Stimulated activated naive CD8-positive, alpha-beta T cell treated with anti-CD3 and anti-CD28 coated beads, Interleukin-15, amount 100 ng/mL, for 72 hours (primary cell): ENCODE measurements at places on chromosomes 2 and 18.

- no peak for DNase-seq
Measured at GRCh38 chr2:180524499-180524898, 455.9 kb upstream of the UBE2E3 start.

DNA sequence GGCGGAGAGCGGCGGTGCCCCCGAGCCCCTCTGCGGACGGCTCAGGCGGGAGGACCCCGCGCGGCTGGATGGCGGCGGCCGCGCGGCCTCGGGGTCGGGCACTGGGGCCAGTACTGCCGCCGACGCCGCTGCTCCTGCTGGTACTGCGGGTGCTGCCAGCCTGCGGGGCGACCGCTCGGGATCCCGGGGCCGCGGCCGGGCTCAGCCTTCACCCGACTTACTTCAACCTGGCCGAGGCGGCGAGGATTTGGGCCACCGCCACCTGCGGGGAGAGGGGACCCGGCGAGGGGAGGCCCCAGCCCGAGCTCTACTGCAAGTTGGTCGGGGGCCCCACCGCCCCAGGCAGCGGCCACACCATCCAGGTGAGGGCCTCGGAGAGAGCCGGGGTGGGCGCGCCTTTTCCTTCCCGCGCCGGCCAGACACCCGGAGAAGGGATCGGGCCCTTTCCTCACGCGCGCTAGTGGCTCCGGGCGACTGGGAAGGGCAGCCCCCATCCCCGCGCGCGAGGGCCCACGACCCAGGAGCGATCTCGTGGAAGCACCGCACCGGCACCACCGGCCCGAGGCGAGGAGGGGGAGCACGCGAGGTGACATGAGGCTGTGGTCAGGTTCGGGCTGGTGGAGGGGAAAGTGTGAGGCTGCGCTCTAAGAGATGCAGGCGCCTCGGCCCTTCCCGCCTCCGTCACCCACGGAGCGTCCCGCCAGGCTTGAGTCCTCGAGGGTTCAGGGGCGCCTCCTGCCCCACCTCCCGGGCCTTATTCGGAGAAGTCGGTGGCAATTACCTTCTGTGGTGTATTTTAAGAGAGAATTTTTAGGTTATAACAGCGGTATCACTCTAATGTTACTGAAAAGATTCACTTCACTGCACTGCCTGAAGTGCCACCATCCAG, 607 bp downstream of the LAMA3 start:
- peak; percentile 25 for DNase-seq

DNA sequence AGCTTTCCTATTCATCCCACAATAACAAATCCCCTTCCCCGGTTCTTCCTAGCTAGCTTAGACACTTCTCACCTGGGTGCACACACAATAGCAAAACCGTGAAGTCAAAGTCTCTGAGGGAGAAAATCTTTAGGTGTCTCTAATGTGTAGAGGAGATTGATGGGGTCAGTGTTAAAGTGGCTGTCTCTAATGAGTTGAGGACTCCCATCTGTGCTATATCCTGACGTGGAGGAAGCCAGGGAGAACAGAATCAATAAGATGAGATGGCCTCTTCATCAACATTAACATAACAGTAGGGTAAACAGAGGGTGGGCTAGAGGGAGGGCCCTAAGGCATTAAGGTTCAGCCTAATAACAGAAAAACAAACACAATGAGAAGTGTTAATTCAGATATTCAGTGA, 120.4 kb downstream of the SLC5A7 start:
- no peak for DNase-seq

- DNase-seq: no peak
Measured at GRCh38 chr2:2706306-2706705, 375.2 kb upstream of the MYT1L start.
